Stimulated activated CD4-positive, alpha-beta T cell treated with anti-CD3 and anti-CD28 coated beads, TNF-alpha, amount 100 ng/mL, for 1 hour (primary cell): ENCODE measurements at places on chromosomes 4 and X.

- no peak for DNase-seq
Observed at GRCh38 chr4:114085611-114086345, 106.3 kb upstream of the ARSJ start.

DNA sequence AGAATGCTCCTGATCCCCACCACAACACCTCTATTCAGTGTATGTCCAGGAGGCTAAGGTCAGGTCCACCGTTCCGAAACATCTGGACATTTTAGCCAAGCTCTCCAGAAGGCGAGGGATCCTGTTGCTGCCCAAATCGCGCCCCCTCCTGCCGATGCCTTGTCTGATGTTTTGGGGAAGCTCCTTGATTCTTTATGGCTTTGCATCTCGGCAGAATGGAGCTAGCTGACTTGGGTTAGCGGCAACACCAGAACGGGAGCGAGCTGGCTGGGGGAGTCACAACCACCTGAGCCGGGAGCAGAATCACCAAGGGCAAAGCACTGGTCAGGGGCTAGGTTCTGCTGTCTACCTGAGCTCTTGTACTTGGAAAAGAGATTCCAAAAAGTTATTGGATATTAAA, 6.6 kb upstream of the POU3F4 start:
- no peak for DNase-seq

DNA sequence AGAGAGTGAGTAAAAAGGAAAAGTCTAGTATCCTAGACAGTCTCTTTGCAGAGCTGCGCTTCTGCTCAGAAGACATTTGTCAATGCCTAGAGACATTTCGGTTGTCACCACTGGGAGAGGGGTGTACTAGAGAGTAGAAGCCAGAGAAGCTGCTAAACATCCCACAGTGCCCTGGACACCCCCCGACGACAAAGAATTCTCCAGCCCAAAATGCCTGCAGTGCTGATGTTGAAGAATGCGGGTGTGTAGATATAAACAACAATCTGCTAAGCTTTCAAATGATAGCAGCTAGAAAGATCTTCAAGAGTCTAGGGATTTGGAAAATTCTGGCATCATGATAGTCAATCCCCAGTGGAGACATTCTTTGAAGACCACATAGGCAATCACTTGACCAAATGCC, 90.1 kb downstream of the PALLD start:
- DNase-seq: no peak

DNA sequence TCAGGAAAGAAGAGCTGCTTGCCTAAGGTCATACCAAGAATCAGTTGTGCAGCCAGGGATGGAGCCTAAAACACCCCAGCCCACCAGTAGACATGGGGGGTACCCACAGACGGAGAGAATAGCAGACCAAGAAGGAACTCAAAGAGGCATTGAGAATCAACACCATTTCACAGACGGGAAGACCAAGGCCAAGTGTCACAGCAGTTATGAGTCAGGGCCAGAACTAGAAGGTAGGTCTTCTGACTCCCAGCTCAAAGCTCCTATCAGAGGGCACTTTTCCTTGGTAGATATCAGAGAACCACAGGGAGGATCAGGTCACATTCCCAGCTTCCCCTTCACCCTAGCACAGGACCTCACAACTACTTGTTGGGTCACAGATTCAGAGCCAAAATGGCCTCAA, 14.5 kb downstream of the OTUD5 start:
- no peak for DNase-seq

GRCh38 chrX:38973322-38973721, 172.1 kb downstream of the MID1IP1 start:
- no peak for DNase-seq

DNA sequence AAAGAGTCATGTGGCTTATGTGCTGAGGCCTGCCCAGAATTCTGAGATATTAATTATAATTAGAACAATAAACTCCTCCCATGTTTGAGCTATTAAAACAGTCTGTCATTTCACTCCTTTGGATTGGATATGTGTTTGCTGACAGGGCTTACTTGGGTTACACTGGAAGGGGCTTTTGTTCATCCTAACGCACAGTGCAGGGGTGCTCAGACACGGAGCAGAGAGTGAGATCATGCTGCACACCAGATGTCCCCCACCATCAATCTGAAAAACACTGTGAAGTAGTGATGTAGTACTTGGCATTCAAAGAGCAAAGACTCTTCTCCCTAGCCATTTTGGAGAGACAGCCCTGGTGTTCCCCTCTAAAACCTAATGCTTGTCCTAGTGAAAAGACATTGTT, 24.1 kb upstream of the SMIM10L2A start:
- no peak for DNase-seq

GRCh38 chr4:147760695-147761094, 28.8 kb downstream of the ARHGAP10 start:
- no peak for DNase-seq

- no peak for DNase-seq
Observed at GRCh38 chr4:65167719-65168118, 502.6 kb downstream of the EPHA5 start.

DNA sequence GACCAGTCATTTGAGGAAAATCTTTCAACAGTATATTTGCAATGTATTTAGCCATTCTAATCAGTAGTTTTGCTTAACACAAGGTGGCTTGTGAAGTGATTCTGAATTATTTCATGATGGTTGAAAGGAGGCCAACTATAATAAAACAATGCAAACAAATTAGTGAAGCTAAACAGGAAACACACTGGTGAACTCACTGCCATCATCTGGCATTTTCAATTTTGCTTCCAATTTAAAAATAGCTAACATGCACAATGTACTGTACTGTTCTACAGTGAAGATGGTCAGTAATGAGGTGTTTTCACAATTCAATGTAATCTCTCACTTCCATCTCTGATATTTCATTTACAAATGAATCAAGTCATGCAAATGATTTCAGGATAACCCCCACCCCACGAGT, 31.1 kb downstream of the PGRMC2 start:
- no peak for DNase-seq

DNA sequence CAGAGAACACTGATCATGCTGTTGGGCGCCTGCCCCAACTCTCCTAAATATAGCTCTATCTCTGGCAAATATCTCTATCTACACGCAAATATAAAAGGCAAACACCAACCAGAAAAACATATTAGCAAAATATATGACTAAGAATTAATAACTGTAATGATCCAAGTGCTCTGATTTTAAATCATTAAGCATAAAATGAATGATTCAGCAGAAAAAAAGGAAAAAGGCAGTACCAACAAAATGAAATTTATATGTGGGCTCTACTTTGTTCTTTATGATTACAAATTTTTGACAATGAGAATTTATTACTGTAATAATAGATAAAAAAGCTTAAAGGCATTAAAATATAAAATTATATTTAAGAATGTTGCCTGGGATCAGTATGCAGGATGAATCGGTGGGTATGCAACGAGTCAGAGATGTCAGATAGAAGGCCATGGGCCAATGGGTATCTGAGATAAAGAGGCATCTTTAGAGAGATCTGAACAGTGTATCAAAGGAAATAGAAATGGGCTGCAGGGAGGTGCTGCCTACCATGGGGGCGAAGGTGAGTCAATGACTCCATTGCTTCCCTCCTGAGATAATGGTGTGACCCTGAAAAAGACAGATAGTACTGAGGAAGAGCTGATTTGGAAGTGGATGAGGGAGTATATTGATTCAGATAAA, 234.8 kb downstream of the SCFD2 start:
- no peak for DNase-seq

DNA sequence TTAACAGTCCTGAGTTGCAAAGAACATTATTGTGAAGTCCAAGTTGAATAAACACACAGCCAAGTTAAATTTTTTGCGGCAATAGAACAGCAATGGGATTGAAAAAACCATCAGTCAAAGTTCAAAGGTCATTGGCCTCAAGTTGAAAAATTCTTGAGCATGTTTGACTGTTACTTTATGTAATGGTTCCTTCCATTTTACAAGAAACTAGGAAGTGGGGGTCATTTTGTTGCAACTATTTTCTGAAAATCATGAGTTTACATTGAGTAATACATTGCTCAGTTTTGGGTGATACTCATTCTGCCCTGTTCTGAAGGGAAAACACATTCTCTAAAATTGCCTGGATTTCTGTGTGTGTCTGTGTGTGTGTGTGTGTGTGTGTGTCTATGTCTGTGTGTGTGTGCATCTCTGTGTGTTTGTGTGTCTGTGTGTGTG, 5.2 kb upstream of the IRF2 start:
- DNase-seq: no peak

- DNase-seq: no peak
Observed at GRCh38 chrX:38970074-38970473, 168.8 kb downstream of the MID1IP1 start.

GRCh38 chrX:10159145-10159468, 2.3 kb downstream of the CLCN4 start:
- no peak for DNase-seq

GRCh38 chr4:107330916-107331315, 294.8 kb upstream of the DKK2 start:
- DNase-seq: no peak

DNA sequence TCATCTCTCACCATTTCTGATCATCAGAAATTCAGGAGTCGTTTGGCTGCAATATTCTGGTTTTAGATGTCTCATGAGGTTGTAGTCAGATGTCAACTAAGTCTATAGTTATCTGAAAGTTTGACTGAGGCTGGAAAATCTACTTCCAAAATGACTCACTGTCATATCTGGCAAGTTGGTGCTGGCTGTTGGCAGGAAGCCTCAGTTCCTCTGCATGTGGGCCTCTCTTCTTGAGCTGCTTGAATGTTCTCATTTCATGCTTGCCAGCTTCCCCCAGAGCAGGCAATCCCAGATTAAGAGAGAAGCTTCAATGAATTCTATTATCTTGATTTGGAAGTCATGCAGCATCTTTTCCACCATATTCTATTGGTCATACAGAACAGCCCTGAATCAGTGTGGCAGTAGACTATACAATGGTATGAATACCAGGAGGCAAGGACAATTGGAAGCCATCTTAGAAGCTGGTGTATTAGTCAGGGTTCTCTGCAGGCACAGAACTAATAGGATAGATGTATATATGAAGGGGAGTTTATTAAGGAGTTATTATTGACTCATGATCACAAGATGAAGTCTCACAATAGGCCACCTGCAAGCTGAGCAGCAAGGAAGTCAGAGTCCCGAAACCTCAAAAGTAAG, 46.8 kb upstream of the ELF2 start:
- DNase-seq: no peak

- no peak for DNase-seq
Observed at GRCh38 chrX:118115953-118116712, 477 bp downstream of the KLHL13 start.

DNA sequence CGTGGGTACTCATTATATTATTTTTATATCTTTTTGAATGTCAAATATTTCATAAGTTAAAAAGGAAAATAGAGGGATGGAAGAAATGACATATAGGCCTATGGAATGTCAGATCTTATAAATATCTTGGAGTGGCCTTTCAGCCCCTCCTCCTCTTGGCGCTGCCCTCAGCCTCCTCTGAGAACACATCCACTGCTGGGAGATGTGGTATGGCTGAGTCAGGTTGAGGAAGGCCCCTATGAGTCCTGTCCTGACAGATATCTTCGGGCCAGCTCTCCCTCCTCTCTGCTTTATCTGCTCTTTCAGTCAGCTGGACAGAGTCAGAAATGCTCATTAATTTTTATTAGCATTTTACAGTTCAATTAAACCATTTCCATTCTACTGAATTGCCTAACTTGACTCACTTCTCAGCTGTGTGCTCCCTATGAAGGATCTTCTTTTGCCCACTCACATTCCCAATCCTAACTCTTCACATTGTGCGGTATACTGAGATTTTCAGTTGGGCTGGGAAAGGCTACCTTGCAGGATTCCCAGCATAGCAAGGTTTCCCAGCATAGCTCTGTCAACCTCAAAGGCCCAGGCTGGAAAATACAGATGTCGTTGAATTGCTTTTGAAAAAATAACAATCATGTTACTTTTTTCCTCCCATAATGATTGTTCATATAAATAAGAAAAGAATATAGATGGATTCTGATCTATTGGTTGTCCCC, 128.0 kb downstream of the ARHGEF9 start:
- no peak for DNase-seq

GRCh38 chr4:151753056-151753455, 7.8 kb downstream of the GATB start:
- no peak for DNase-seq

GRCh38 chr4:26197018-26197779, 123.6 kb upstream of the RBPJ start:
- peak; percentile 44 for DNase-seq

GRCh38 chrX:69137371-69138117, 27.7 kb downstream of the PJA1 start:
- DNase-seq: no peak

DNA sequence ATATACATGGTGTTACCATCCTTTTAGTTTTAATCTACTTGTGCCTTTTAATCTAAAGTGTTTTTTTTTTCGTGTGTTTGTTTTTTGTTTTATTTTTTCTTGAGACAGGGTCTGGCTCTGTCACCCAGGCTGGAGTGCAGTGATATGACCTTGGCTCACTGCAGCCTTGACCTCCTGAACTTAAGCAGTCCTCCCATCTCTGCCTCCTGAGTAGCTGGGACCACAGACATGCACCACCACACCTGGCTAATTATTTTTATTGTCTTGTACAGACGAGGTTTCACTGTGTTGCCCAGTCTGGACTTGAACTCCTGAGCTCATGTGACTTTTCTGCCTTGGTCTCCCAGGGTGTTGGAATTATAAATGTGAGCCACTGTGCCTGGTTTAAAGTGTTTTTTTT, 33.1 kb downstream of the BMP2K start:
- DNase-seq: no peak

- no peak for DNase-seq
Observed at GRCh38 chr4:32042486-32043247, 1322.5 kb downstream of the PCDH7 start.
